Vagina (tissue), 2 donors: ENCODE measurements at places on chromosomes 13 and 19.

GRCh38 chr19:34135821-34136611 is 36.3 kb upstream of the LSM14A start:
- no peak for DNase-seq

DNA sequence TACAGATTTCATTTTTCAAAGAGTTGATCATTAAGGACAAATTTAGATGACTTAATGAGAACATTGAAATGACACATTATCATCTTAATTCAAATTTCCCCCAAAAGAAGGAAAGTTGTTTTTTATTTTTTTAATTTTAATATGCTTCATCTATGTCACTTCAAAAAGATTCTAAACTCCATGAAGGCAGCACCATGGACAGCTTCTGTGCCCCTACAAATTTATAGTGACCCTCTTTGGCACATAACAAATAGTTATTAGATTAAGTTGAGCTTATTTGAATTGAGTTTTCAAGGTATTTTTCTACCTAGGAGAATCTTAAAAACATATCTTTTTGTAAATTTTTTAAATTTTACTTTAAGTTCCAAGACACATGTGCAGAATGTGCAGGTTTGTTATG is 198.6 kb downstream of the DCT start:
- DNase-seq: no peak

DNA sequence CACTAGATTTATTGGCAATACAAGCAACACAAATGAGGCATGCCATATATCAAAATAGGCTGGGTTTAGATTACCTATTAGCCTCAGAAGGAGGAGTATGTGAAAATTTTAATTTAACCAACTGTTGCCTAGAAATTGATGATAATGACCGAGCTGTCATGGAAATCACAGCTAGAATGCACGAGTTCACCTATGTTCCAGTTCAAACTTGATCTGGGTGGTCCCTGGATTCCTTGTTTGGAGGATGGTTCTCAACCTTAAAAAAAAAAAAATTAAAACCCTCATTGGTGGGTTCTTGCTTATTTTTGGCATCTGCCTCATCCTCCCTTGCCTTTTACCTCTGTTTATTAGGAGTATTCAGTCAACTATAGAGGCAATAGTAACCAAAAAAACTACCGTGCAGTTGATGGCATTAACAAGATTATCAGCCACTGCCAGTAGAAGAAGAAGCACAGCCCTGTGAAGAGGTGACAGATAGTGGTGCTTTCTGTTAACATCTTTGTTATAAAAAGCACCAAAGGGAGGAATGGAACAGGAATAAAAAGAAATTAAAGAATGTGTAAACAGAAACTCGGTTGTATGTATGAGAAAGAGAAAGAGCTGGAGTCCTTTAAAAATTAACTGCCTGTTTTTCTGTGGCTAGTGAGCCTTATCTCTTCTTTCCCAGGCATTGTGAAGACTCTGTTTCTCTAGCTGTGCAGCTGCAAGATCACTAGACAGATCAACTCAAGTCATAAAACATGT is 106.4 kb downstream of the ZNF429 start:
- no peak for DNase-seq

GRCh38 chr13:52104624-52105023 is 24.2 kb downstream of the NEK5 start:
- no peak for DNase-seq

- DNase-seq: no peak
Observed at GRCh38 chr19:41310033-41310831, at the start of gene CCDC97. TSS of gene CCDC97 (plus strand) at chr19:41310172. CDS start at chr19:41310311, 139 bp downstream.

DNA sequence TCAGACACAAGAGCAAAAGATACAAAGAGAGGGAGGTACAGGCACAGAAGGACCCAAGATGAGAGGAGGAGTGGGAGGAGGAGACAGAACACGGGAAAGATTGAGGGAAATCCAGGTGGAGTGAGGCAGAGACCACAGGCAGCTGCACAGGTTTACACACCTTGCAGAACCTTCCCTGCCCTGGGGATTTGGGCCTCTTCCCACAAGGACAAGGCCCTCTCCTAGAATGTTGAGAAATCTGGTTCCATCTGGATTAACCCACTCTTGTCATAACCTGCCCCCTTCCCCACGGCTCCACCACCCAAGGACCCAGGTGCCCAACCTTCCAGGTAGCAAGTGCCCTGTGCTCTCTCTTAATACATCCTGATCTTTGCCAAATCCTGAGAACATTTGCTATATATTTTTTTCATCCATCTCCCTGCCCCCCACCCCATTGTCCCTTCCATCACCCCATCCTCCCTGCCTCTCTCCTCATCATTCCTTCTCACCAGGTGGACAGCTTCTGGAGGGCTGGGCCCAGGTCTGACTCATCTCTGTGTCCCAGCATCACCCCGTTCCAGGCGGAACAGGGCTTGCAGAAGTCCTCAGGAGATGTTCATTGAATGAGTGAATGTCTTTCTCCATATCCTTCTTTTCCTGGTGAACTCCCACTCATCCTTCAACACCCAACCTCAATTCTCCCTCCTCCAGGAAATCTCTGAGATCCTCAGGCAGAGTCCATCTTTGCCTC is 8.8 kb upstream of the KLK8 start:
- no peak for DNase-seq

DNA sequence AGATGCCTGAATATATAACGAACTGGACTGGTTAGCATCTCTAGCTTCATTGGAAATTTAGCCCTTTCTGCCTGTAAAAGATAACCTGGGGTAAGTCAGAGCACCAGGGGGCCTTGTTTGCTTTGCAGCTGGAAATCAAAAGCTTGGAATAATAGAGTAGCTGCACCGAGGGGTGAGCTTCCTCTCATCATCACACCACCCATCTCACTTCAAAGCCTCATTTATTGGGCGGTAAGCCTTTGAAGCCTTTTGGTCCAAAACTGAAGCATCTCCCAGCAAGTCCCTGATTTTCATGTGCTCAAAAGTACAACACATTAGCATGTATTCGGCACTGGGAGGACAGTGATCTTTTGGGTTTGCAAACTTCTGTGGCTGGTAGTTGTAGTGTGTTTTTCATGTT is 405.1 kb downstream of the FOXO1 start:
- no peak for DNase-seq

DNA sequence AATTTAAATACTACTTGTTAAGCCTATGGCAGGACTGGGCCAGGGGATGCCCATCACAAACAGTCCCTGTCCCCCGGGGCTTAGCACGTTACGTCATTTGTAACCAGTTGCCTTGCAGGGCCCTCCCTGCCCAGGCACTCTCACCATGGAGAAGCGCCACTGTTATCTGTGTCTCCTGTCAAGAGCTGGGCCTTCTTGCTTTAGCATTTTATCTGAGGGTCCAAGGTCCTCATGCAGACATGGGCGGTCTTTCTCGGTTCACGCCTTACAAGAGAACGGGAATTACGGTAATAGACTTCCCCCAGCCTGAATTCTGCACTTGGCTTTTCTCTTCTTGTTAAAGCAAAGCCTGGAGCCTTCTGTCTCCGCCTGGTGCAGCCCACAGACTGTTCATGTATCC is 46.1 kb downstream of the TMED1 start:
- no peak for DNase-seq

DNA sequence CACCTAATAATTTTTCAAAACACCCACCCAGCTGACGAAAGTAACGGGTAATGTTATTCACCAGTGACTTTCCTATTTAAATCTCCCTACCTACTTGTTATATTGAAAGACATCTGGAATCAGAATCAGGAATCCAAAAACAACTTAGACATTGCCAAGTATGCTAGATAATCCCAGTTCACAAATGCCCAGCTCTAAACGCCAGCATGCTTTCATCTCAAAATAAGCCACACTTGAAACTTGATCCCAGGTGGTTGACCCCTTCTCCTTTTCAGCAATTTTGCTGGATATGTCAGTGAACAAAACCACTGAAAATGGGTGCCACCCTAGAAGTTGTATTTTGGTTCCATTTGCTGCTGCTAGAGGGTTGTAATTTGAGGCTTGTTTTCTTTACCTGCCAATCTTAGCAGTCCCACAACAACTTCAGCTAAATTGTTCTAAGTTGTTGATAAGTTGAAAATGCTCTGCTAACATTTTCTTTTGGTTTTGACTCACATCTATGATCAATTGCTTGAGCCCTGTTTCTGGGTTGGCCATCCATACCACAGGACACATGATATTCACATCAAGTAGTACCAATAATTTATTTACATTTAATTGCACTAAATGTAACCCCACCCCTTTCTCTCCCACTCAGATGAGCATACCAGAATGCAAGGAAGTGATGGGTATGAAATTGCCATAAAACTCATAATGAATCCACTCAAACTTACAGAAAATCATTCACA is 66.4 kb downstream of the DCT start:
- DNase-seq: no peak

DNA sequence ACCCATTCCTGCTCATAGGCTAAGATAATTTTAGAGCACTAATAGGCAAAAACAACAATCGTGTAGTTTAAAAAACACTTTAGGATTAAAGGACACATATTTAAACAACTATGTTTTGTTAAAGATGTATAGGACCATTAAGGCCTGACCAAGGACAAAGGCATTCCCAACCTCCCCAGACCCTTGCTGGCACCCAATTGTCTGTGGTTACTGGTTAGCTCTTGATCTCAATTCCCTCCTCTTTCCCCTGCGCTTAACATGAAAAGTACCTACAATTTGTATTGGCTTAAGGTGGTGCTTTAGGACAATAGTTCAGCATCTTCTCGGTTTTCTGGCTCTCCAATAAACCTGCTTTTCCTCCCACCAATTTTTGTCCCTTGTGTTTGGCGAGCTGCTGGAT is 51.0 kb downstream of the TEX26 start:
- no peak for DNase-seq

DNA sequence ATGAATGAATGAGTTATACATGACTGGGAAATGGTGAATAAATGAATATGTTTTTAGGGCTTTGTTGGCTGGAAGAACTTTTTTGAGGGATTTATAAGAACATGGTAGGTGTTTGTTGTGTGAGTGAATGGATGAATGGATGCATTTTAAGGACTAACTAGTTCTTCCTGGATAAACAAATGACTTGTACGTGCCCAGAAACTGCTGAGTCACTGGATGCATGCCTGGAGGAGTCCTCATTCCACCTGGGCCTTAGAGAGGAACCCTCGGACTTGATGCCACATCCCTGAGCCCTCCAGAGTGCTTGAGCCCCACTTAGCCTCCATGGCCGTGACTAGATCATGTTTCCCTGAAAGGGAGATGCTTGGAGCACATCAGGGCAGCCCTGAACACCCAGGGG is 153.4 kb downstream of the DPF1 start:
- no peak for DNase-seq

DNA sequence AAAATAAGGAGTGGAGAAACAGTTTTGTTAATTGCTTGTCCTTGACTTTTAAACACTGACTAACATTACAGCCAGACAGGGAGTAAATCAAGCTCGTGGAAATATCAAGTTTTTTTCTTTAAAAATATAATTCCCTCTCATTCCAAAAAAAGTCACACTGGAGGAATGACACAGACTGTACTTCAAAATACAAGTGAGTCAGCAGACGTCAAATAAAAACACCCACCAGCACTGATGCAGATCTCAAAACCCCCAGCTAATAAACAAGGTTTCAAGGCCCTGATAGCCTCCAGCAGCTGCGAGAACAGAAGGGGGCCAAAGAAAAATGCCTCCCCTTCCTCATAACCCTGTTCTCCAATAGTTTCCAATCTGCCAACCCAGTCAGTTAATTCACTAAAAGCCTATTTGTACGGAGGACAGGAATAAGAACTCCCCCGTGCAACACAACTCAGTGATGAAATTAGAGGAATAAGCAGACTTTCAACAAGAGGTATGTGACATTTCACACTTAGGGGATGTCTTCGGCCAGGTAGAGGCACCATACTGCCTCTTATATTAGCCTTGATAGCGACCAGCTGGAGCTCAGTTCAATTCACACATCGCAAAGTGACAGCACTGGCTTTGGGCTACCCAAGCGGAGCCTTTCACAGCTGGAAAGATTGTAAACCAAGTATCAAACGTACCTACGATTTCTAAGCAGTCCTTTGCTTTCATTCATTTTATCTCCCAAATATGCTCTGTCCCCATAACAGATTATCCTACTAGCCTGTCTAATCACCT is 561.0 kb upstream of the KLF12 start:
- no peak for DNase-seq

DNA sequence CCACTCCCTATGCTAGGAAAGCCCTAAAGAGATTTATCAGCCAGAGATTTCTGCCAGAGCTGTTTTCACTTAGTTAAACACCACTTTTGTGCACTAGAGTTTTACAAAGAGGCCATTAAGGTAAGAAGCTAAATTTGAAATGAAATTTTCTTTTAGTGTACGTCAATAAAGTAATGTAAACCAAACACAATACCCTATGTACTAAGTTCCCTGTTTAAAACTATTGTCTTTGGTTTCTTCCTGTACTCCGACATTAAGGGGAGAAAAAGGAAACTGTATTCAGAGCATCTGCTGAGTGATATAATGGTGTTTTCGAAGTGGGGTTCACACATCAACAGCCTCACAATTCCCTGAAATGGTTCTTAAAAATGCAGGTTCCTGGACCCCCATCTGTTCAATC is 40.7 kb upstream of the STARD13 start:
- no peak for DNase-seq

DNA sequence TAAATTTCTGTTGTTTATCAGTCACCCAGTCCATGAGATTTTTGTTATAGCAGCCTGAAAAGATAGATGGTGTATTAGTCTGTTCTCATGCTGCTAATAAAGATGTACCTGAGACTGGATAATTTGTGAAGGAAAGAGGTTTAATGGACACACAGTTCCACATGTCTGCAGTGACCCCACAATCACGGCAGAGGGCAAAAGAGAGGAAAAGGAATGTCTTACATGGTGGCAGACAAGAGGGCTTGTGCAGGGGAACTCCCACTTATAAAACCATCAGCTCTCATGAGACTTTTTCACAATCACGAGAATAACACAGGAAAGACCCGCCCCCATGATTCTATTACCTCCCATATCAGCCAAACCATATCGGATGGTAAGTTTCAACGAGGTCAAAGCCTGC is 309.2 kb downstream of the LIG4 start:
- DNase-seq: no peak

DNA sequence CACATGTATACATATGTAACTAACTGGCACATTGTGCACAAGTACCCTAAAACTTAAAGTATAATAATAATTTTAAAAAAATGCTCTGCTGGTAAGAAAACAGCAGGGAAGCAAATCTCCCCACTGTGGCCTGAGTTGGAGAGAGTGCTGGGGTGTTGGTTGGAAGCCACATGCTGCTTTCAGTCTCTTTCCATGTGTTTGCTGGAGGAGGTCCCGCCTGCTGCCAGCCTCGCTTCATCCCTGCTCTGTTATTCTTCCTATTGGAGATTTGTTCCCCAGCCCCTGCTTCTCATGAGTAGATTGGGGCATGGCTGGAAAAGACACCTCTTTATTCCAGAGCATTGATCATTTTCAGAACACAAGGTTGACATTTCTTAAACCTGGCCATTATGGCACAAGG is 230.5 kb downstream of the FGF9 start:
- DNase-seq: no peak
